Astrocyte of the hippocampus (primary cell): ENCODE measurements at places on chromosomes 5 and 9.

- peak; percentile 35 for DNase-seq
These were observed 455.2 kb downstream of the DTWD2 start for GRCh38 chr5:118533156-118533555.

DNA sequence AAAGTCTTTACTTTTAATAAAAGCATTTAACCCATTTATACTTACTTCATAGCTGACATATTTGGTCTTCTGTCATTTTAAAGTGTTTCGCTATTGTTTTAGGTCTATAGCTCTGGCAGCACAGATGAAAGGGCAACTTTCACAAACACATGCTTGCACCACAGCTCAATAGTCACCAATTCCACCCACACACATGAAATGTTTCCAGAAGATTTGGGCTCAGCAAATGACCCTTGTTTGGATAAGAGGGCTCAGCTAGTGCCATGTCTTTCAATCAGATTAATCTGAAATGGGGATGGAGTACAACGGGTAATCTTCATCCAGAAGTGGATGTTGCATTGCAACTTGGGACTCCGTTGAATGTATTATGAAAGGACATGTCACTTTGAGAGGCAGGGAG, 176.0 kb downstream of the FGF18 start:
- no peak for DNase-seq

DNA sequence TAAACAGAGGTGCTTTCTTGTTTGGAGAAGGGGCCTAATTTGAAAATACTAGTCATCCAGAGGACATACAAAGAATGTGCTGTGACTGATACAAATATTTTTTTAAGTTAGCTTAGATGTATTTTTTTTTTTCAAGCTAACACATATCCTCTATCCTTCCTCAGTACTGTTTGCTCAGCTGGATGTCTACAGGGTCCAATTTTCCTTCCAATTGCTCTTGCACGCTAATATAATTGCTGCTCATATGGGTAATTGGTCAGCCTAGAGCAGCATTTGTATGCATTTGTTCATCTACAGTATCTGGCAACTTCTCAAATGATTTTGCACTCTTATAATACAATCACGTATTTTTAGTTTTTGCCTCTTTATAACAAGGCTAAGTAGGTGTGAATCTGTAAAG, 84.7 kb downstream of the ZDHHC21 start:
- no peak for DNase-seq

DNA sequence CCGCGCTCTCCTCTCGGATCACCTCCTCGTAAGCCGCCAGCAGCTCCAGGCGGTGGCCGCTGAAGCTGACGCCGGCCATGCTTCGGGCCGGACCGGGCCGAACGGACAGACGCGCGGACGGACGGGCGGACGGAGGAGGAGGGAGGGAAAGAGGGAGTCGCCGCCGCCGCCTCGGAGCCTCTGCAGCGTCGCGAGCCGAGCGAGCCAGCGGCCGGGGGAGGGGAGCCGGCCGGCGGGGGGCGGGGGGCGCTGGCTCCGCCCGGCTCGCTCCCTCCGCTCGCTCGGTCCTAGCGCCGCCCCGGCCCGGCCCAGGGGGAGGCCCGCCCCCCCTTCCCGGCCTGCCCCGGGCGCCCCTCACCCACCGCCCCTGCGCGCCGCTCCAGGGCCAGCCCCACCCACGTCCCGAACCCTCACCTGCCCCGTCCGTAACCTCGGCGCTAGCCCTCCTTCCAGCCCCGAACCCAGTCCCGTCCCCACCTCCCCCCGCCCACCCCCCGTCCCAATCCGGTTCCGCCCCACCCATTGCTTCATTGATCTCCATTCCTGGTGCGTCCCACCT, at the start of gene DBN1:
TSS of gene DBN1 (minus strand) at position 192 of the 559 bp plus-strand sequence. CDS start at position 79, 113 bp downstream.
- DNase-seq = peak; percentile 88

DNA sequence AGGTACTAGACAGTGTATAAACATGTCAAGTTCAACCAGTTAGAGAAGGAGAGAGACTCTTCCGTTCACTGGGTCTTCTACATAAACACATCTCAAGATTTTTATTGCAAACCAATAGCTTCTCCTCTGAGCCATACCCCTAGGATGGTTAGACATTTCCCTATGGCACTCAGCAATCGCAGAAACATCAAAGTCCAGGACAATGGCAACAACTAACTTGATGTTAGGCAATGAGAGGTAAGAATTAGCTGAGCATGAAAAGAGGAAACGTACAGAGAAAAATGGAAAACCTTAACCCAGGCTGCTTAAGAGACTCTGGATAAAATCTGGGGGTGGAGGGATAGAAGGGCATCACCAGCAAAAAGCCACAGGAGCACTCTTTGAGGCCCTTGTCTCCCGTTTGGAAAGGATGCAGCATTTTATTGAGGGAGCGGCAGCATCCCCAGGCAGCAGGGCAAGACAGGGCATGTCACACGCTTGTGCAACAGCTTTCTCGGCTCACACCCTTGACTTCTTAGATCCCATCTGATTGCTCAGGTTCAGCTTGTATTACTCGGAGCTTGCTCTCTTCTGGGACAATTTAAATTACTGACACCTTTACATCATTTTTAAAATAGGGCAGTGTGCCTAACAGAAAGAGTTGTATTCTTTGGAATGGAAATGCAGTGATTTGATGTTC, 8.6 kb upstream of the PSAT1 start:
- no peak for DNase-seq

GRCh38 chr9:70868661-70869652, 252.5 kb downstream of the TRPM3 start:
- peak; percentile 90 for DNase-seq

- DNase-seq = peak; percentile 57
These were observed 70.1 kb downstream of the RETREG1 start for GRCh38 chr5:16546732-16547131.

- DNase-seq = no peak
These were observed 4.3 kb downstream of the SMIM33 start for GRCh38 chr5:139474890-139475791.

GRCh38 chr5:122300374-122300773, 11.7 kb upstream of the SNCAIP start:
- no peak for DNase-seq

- no peak for DNase-seq
These were observed 292.0 kb upstream of the DMRT1 start for GRCh38 chr9:549455-549997.

- DNase-seq = peak; percentile 66
These were observed 19.0 kb downstream of the OLFML2A start for GRCh38 chr9:124795881-124796431.

DNA sequence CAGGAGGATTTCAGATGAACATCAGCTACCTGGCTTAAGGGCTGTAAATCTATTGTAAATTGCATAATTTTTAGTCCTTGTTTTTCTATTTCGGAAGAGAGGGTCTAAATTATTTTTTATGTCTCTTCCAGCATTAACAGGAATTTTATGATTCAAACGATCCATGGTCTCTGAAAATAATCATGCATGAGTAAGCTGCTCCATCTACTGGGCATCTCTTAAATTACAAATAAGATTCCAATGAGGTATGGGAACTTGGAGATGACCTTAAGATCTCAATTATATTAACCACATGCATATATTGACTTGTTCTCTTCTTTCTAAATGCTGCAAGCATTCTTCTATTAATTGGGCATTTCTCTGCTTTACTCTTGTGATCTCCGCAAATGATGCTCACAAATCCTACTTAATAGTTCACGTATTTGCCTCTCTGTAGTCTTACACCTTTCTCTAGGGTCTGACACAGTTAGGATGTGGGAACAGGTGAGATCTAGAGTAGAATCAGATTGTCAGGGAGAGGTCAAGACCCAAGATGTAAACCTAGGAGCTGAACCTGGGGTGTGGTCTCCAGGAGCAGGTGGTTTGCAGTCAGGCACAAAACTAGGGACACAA, 86.9 kb downstream of the NUDT12 start:
- DNase-seq = peak; percentile 69

- no peak for DNase-seq
These were observed 33.9 kb downstream of the AHRR start for GRCh38 chr5:355379-355935.

DNA sequence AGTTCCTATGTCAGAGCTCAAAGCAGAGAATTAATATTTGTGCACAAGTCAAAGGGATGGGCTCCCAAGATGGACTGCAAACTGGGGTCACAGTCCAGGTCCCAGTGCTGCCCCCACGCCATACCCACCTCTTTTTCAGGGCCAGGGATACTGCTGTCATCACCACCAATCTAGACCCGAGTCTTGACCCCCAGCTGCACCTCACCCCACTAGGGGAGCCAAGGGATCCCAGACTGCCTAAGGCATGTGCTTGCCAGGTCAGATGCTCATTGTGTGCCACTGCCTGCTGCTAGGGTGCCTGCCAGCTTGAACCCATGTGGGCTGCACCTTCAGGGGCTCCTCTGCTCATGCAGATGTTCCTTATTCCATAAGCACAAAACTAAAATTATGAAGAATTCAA, 215.6 kb upstream of the NREP start:
- DNase-seq = no peak

GRCh38 chr5:53199882-53200281, 90.3 kb upstream of the MOCS2 start:
- DNase-seq = no peak

DNA sequence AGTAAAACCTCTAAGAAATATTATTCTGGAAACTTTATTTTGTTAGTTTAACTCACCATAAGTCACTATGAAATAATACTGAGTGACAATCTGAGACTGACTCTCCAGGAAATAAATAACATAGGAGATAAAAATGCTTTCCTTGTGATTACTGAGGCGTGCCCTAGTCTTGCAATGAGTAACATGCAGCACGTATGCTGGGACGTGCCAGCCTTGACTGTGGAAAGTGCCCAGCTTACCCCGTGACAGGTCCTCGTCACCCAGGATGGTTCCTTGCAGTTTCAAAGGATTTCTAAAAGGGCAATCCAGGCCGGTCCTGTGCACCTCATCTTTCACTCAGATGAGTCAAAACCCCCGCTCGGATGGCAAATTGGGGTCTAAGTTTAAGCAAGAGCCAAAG, 720.8 kb upstream of the ADAMTS16 start:
- no peak for DNase-seq

GRCh38 chr9:129608561-129609481, 12.1 kb downstream of the C9orf50 start:
- DNase-seq = no peak

DNA sequence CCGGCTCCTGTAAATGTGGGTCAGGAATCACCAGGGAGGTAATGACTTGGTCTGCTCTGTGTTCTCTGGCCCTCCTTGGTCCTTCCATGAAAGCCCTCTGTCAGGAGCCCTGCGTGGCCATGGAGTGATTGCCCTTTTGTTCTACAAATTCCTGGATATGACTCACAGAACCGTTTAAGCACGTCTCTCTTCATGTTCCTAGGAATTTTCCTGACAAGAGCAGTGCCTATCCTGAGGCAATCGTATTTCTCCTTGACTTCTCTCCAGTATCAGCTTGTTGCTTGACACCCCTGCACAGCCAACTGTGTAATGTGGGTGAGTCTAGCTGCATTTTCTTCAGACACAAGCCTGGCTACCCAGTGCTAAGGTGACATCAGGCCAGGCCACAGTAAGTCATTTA, 274.3 kb upstream of the ZNF462 start:
- DNase-seq = peak; percentile 87

DNA sequence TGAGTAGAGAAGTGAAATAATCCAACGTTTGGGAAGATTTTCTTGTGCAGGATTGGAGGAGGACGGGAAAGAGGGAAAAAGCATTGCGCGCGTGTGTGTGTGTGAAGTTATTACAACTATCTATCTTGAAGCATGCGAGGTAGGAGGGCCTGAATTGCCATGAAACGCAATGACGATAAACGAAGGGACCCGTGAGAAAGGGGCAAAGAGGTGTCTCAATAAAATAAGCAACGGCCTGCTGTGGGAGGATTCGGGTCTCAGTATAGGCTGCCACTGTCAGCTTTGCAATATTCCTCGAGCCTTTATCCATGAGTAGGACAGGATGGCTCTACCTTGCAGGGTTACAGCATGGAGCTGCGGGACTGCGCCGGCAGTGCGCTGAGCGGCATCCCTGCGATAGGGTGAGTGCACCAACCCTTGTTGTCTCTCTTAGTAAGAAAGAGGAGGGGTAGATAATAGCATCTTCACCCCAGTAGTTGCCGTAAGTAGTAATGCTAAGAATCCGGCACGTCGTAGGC, 631 bp upstream of the RCL1 start:
- no peak for DNase-seq

- no peak for DNase-seq
These were observed 13.0 kb upstream of the CTNNAL1 start for GRCh38 chr9:109026306-109026705.

DNA sequence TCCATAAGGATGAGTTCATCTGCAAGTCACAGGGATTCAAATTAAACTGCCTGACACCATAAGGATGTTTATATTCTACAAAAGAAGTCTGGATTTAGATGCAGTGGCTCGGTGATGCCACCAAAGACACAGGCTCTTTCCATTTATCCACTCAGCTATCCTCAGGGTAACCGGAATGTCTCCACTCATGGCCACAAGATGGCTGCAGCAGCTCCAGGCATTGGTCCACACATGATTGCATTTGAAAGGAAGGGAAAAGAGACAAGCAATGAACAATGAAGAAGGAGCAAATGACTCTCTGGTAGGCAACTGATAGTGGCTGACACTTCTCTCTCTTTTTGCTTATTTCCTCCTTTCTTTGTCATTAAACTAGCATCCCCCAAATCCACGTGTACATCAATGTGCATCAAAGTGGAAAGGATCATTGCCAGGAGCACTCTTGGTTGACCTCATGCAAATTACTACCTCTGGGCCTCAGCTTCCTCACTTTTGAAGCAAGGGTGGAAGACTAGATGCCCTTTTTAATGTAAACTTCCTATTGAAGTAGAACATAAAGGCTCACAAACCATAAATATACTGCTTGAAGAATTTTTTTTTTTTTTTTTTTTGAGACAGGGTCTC, 7.2 kb upstream of the SNX30 start:
- no peak for DNase-seq

- no peak for DNase-seq
These were observed 472.1 kb downstream of the DMRT2 start for GRCh38 chr9:1522219-1522767.

GRCh38 chr5:17087035-17087434, 130.4 kb upstream of the BASP1 start:
- DNase-seq = peak; percentile 37

DNA sequence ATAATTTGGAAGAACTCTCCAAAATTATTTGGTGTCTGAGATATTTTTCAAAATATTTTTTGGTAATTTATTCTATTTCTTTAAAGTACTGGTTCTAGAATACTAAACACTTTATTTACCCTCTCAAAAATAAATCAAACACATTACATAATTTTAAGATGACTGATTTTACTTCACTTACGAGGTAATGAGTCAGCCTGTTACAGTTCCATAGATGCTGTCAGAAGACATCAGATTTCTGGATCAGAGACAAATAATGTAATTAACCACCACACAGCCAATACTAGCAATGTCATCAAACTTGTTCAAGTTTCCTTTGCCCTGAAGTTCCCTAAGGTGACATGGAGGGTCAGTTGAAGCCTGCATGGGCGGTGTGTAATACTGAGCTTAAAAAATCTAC, 106.1 kb upstream of the CDH9 start:
- DNase-seq = no peak

GRCh38 chr5:94423411-94423810, 195.0 kb downstream of the KIAA0825 start:
- peak; percentile 52 for DNase-seq

GRCh38 chr5:18534119-18534518, 899.9 kb downstream of the TAF11L14 start:
- no peak for DNase-seq
